ENCODE measurements at places on chromosomes 2 and 18.

GRCh38 chr18:54871231-54871630 lies 43.0 kb downstream of the RAB27B start:
- no peak for DNase-seq

- no peak for DNase-seq
Observed at GRCh38 chr2:73971722-73972121, 13.0 kb upstream of the TET3 start.

DNA sequence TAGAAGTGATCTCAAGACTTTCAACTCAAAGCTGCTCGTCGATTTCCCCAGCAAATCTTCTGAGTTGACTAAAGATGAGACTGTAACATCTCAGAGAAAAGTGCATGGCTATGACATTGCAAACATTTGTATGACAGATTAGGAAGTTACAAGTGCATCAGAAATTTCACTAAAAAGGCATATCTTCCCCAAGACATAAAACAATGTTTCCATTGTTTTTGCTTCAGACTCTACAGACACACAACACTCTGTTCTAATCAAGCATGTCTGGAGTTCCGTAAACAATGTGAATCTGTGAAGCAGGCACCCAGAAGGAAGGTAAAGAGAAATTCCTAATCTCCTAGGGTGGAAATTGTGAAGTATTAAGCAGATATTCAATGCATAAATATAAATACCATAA lies 144.6 kb upstream of the LYPD1 start:
- no peak for DNase-seq

GRCh38 chr2:73089270-73090030 lies 17.9 kb upstream of the SFXN5 start:
- DNase-seq, result no peak

DNA sequence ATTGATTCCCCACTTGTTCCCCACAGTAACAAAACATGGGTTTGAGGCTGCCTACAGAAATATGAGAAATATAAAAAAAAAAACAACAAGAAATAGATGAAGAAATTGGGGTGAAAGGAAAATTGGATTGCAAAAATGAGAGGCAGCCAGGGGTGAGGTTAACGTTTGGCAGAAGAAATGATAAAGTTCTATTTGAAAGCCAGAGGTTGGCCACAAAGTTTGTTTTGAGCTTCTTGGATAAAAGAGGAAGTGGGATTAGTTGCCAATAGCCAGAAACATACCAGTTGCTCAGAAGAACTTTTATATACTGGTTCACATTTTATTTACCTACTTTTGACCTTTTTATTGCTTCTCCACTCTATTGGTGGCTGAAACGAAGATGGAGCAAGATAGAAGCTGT lies 67.5 kb downstream of the FASTKD2 start:
- DNase-seq, result no peak

- DNase-seq, result no peak
Observed at GRCh38 chr2:120589771-120590608, 145.7 kb upstream of the GLI2 start.

- DNase-seq, result no peak
Observed at GRCh38 chr2:18169893-18170175, 291.4 kb downstream of the KCNS3 start.

Data from neuronal stem cell (in vitro differentiated cells).